Cerebellar nuclear complex (tissue), 1 donor: ENCODE measurements at places on chromosomes 3 and 15.

DNA sequence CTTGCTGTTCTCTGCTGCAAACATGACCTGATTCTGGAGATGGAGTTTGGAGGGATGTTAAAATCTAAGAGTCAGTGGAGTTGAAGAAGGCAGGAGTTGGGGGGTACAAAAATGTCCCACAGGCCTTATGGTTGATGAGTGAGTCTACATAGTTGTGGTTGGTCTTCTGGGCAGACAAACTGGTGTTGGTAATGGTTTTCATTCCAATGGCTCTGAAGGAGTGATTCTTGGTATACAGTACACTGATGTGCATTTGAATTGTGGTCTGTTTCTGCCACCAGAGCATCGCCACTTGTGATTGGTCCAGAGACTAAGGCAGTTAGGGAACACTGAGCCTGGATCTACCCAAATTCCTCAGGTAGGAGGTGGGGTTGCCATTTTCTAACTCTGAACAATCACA, 514.1 kb upstream of the CFAP20DC start:
- no peak for DNase-seq

DNA sequence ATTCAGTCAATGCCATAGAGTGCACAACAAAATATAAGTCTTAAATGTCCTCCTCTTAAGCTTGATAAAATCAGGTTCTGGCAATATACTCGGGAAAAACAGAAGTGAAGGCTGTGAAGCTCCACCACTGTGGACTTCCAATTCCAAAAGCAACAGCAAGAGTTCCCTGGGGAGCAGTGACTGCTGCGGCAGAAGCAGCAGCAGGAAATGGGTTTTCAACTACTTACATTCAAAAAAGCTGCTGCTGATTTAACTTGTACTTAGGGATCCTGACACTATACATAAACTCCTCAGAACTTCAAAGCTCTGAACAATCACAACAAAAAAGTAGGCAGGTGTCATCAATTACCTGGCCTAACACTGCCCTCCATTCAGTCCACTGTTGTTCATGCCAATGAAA, 4.7 kb downstream of the CEP152 start:
- DNase-seq = no peak

- DNase-seq = no peak
Observed at GRCh38 chr3:142215106-142215505, 10.3 kb downstream of the GK5 start.

DNA sequence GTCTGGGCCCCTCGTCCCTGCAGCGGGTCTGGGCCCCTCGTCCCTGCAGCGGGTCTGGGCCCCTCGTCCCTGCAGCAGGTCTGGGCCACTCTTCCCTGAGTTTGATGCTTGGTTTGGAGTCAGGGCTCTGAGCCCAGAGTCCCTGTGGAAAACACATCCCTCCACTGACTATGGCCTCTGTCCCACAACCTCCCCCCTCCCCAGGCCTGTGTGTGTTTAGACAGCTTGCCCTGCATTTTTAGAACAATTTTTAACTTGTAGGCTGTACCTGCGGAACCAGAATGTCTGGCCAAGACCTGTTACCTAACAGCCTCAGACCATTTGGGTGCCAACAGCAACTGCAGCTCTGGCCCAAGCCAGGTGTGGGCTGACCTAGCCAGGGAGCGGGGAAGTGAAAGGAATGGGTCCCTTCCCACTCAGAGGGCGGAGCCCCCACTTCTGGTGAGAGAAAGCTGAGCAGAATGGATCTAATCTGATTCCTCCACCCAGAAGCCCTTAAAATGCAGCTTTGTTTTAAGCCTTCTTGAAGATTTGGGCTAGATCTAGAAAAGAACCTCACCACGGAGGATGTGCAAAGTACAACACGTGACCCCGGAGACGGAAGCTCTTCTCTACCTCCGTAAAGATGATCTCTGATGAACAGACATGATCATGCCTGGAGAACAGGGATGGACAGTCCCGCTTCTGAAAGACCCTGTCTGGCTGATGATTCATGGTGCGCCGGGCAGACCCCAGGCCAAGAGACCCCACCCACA, 60.5 kb upstream of the TFRC start:
- DNase-seq = no peak

DNA sequence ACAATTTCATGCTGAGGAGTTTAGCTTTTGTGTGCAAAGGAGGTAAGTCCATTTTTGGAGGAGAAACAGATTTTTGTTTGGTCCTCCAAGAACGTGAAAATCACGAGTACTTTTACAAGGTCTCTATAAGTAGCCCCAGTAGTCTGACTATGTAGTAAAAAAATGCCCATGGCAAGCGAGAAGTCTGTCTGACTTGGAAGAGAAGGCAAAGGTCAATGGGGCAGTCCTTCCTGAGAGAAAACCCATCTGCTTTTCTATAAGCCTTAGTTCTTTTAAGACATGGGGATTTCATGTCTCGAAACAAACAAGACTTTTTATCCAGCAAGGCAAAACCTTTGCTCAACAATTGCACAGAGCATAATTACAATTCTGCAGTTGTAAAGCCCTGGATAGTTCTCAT, 183.2 kb downstream of the GAP43 start:
- DNase-seq = no peak
